ENCODE measurements at places on chromosomes 12 and 14. TPM values are rescaled to one million over a fixed set of nuclear protein-coding genes. Genes with fewer than 3 reads are reported as not detected.

Gene CHGA
- not detected for total RNA-seq

Gene LRP1-AS
- total RNA-seq = not detected

GRCh38 chr14:90489916-90490719 is 93.3 kb downstream of the CALM1 start:
- no peaks in the 10 kb centered on the region for H3K36me3 ChIP-seq
- H3K4me3 ChIP-seq = no peak overlapping the region
- peak; percentile 7 for DNase-seq
- H3K27me3 ChIP-seq = peaks cover 2% of the 10 kb centered on the region
- no peaks in the 10 kb centered on the region for H3K4me1 ChIP-seq
- no peak overlapping the region for H3K27ac ChIP-seq

Gene CEP128
- total RNA-seq = 26.0 TPM

Gene ETFBKMT
- 1.4 TPM for total RNA-seq

GRCh38 chr12:95066091-95066855 is 7.1 kb downstream of the NR2C1 start:
- H3K4me1 ChIP-seq = peaks cover 5% of the 10 kb centered on the region
- no peak overlapping the region for H3K4me3 ChIP-seq
- DNase-seq = no peak

GRCh38 chr12:102871014-102871413 is 46.0 kb downstream of the PAH start:
- H3K36me3 ChIP-seq = no peaks in the 10 kb centered on the region
- H3K27ac ChIP-seq = no peak overlapping the region
- no peak overlapping the region for H3K4me3 ChIP-seq
- DNase-seq = no peak
- H3K4me1 ChIP-seq = no peaks in the 10 kb centered on the region
- H3K27me3 ChIP-seq = no peaks in the 10 kb centered on the region

Gene B4GALNT1
- total RNA-seq = 1.4 TPM

Gene ACOT6
- total RNA-seq = not detected

- H3K36me3 ChIP-seq = peaks cover 32% of the 10 kb centered on the region
- peaks cover 79% of the 10 kb centered on the region for H3K4me1 ChIP-seq
- DNase-seq = peak; percentile 37
These were observed 121.7 kb downstream of the CHST11 start for GRCh38 chr12:104578453-104578852.

Gene RGS6
- total RNA-seq = 2.0 TPM

DNA sequence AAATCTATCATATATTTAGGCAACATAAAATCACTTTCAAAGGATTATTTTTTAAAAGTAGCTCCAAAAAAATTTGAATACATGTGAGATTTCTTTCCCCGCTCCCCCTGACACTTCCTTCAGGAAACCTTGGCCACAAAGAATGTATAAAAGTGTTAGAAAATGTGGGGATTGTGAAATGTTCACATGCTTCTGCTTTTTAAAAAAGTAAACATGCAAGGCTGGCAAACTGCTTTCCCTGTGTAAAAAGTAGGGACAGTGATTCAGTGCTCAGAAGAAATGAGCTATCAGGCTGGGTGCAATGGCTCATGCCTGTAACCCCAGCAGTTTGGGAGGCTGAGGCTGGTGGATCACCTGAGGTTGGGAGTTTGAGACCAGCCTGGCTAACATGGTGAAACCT is 26.6 kb downstream of the MBIP start:
- H3K27me3 ChIP-seq = no peaks in the 10 kb centered on the region
- DNase-seq = no peak
- H3K4me3 ChIP-seq = no peak overlapping the region
- H3K27ac ChIP-seq = no peak overlapping the region

GRCh38 chr14:67641902-67642749 is 22.4 kb downstream of the ARG2 start:
- H3K27ac ChIP-seq = peak overlapping the region; percentile 66
- H3K4me1 ChIP-seq = peaks cover 26% of the 10 kb centered on the region
- peaks cover 29% of the 10 kb centered on the region for H3K36me3 ChIP-seq
- peak overlapping the region; percentile 9 for H3K4me3 ChIP-seq
- peak; percentile 30 for DNase-seq
- no peaks in the 10 kb centered on the region for H3K27me3 ChIP-seq

GRCh38 chr12:19482036-19482435 is 42.7 kb downstream of the AEBP2 start:
- H3K36me3 ChIP-seq = peaks cover 77% of the 10 kb centered on the region
- H3K4me1 ChIP-seq = peaks cover 59% of the 10 kb centered on the region
- no peak overlapping the region for H3K4me3 ChIP-seq
- DNase-seq = no peak

DNA sequence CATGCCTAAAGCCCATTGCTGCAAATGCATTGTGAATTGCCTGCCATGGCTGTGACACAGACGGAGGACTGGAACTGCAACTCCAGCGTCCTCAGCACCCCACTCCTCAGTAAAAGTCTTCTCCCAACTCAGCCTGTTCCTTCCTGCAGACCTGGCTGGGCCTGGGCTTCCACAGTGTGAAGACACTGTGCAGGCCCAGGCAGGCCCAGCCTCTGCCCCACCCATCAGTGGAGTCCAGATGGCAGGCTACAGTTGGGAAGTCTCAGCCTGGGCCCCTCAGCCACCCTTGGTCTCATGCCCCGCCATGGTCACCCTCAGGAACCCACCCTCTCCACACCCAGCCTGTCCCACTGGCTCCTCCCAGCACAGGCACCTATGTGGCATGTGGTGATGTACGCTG is 22.0 kb downstream of the VSX2 start:
- peaks cover 8% of the 10 kb centered on the region for H3K4me1 ChIP-seq
- H3K4me3 ChIP-seq = no peak overlapping the region
- H3K36me3 ChIP-seq = no peaks in the 10 kb centered on the region
- peaks cover 17% of the 10 kb centered on the region for H3K27me3 ChIP-seq
- H3K27ac ChIP-seq = no peak overlapping the region

Gene CIROP
- not detected for total RNA-seq

DNA sequence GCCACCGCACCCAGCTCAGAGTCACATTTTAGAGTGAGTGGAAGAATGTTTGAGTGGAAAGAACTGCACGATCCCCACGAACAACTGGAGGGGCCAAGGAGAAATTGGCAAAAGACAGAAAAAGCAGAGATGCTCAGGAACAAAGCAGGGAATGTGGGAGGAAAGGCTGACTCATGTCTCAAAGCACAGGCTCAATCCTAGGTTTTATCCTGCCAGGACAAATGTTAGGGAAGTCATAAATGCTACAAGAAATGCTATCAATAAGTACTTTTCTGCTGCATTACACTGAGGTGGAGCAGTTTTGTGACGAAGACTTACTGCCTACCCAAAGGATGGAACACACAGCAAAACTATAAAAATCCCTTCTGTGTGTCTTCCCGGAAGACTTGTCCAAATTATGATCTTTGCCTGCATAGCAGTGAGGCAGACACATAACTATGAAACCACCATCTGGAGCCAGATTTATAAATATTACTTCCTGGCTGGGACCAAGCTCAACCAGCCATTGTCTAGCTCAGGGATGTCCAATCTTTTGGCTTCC is 26.7 kb downstream of the NIN start:
- no peaks in the 10 kb centered on the region for H3K27me3 ChIP-seq
- H3K36me3 ChIP-seq = peaks cover 20% of the 10 kb centered on the region
- no peaks in the 10 kb centered on the region for H3K4me1 ChIP-seq

Gene NANOG
- not detected for total RNA-seq

DNA sequence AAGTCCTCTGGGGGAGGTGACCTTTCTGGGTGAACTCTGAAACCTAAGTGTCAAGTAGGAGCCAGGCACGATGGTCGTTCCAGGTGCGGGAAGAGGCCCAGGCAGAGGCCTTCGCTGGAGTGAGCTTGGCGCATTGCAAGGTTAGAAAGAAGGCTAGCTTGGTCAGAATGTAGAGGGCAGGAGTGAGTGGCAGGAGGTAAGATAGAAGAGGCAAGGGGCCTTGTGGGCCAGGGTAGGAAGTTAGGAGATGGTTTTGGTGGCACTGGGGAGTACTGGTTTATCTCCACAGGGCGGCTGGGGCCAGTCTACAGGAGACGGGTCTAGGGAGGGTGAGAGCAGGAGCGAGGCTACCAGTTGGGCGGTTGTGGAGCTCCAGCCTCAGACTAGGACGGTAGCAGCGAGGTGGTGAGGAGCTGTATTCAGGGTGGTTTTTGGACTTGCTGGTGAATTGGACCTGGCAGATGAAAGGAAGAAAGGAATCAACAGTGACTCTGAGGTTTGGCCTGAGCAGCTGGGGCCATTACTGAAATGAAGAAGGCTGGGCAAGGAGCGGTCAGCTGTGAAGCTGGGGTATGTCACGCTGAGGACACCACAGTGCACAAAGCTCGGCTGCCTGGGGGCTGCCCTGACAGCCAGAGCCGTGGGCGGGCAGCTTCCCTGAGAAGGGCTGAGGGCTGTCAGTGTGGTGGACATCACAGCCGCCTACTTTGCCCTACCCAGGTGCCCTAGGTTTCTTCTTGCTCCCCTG is 9.0 kb downstream of the MLXIP start:
- H3K4me1 ChIP-seq = peaks cover 27% of the 10 kb centered on the region
- no peak overlapping the region for H3K27ac ChIP-seq
- H3K36me3 ChIP-seq = peaks cover 50% of the 10 kb centered on the region
- DNase-seq = no peak
- H3K27me3 ChIP-seq = no peaks in the 10 kb centered on the region

GRCh38 chr12:104458694-104459367 is 2.1 kb downstream of the CHST11 start:
- peaks cover 44% of the 10 kb centered on the region for H3K36me3 ChIP-seq
- peaks cover 4% of the 10 kb centered on the region for H3K27me3 ChIP-seq
- peak; percentile 44 for DNase-seq
- peak overlapping the region; percentile 90 for H3K27ac ChIP-seq
- peak overlapping the region; percentile 99 for H3K4me3 ChIP-seq

DNA sequence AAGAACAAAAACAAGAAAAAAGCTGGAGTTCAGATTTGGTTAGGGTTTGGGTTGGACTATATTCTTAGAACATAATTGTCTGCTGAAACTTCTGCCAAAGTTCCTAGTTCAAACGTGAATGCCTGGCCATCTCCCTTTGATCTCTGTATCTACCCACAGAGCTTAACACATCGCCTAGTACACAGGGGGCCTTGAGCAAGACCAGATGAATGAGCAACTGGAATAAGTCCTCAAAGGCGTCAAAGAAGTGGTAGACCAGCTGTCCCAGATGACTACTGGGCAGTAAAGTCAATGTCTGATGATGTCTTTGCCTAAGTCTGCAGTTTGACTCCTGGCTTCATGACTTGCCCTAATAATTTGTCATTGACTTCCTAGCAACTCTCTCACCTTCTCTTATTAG is 13.9 kb upstream of the STAB2 start:
- H3K27me3 ChIP-seq = peaks cover 57% of the 10 kb centered on the region
- H3K36me3 ChIP-seq = no peaks in the 10 kb centered on the region
- H3K4me3 ChIP-seq = no peak overlapping the region
- H3K27ac ChIP-seq = no peak overlapping the region

GRCh38 chr14:36223558-36223957 is 47.0 kb upstream of the PTCSC3 start:
- no peak for DNase-seq
- no peaks in the 10 kb centered on the region for H3K36me3 ChIP-seq
- no peak overlapping the region for H3K27ac ChIP-seq

Gene PLD4
- total RNA-seq = not detected

DNA sequence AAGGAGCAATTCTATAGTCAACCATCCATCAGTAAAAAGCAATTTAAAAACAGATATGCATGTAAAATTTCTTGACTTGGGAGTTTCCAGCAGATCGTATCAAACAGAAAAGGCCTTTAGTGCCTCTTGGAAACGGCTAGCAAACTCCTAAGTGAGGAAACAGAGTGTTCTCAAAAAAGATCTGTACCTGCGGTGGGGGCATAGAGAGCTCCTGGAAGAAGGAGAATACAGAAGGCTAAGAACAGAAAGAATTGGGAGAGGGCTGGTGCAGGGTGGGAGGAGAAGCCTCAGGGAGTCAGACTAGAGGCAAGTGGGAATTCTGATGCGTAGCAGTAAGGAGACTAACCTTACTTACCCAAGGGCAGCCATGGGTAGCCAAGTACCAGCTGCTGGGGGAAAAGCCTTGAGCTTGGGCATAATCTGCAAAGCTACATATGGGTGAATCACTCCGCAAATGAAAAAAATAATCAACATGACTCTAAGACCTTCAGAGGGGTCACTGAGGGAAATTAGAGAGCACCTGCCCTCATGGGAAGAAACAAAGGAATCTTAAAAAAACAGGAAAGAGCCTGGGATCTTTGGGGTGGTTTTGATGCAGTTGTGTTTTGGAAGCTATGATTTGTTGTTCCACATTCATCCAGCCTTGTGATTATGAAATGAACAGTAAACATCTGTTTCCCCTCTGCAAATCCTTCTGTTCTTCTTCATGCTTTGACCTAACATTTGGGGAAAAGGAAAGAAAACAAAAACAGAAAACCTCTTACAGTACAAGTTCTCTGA is 10.4 kb downstream of the RHOJ start:
- peaks cover 8% of the 10 kb centered on the region for H3K27me3 ChIP-seq
- H3K27ac ChIP-seq = no peak overlapping the region
- no peaks in the 10 kb centered on the region for H3K4me1 ChIP-seq

GRCh38 chr14:103085106-103086091 is 1.4 kb downstream of the LBHD2 start:
- H3K4me1 ChIP-seq = no peaks in the 10 kb centered on the region
- no peaks in the 10 kb centered on the region for H3K36me3 ChIP-seq
- H3K4me3 ChIP-seq = no peak overlapping the region
- no peak for DNase-seq
- peaks cover 8% of the 10 kb centered on the region for H3K27me3 ChIP-seq

Gene CDC42BPB
- total RNA-seq = 0.78 TPM

- no peak overlapping the region for H3K4me3 ChIP-seq
- no peak overlapping the region for H3K27ac ChIP-seq
- no peaks in the 10 kb centered on the region for H3K4me1 ChIP-seq
- peaks cover 33% of the 10 kb centered on the region for H3K27me3 ChIP-seq
- no peak for DNase-seq
These were observed 13.9 kb upstream of the VRK1 start for GRCh38 chr14:96783043-96783914.

DNA sequence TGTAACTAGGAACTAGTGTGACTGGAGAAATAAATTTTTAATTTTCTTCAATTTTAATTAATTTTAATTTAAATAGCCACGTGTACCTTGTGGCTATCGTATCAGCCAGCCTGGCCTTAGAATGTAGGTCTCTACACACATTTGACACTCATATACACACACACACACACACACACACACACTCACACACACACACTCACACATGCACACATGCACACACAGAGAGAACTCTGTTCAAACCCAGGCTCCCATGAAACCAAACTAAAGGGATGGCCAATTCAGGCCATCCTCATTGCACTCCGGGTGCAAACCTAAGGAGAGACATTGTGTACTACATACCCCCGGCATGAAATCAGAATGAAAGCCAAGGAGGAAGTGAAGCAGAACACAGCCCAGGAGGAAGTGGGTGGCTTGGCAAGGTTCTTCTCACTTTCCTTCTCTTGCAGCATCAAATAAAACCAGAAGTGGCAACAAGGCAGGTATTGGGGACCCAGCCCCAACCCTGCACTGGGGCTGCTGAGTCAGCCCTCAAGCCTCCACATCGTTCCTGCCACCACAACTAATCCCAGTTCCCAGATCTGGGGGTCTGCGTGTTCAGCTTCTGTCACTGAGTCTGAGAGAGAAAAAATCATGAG is 26.2 kb upstream of the CHPT1 start:
- peak overlapping the region; percentile 18 for H3K27ac ChIP-seq
- H3K27me3 ChIP-seq = peaks cover 10% of the 10 kb centered on the region
- peak overlapping the region; percentile 29 for H3K4me3 ChIP-seq

Measured in activated CD4-positive, alpha-beta memory T cell treated with anti-CD3 and anti-CD28 coated beads, Interleukin-2, amount 10 ng/mL, durations not matched to agents 7 days and 5 days (primary cell).